Inflammatory macrophage (primary cell): ENCODE measurements at places on chromosomes 5 and 9.

GRCh38 chr5:124537107-124537506 is 209.3 kb downstream of the ZNF608 start:
- DNase-seq = no peak

DNA sequence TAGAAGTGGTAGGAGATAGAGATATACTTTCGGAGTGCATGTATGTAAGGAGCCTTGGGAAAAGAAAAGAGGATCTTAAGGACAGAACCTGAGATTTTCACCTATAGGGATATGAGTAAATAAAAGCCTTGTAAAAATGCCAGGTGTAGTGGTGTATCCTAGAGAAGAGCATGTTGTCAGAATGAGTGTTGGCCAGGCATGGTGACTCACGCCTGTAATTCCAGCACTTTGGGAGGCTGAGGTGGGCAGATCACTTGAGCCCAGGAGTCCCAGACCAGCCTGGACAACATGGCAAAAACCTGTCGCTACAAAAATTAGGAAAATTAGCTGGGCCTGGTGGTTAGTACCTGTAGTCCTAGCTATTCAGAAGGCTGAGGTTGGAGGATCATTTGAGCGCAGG is 76.0 kb downstream of the IPO11 start:
- DNase-seq = no peak

DNA sequence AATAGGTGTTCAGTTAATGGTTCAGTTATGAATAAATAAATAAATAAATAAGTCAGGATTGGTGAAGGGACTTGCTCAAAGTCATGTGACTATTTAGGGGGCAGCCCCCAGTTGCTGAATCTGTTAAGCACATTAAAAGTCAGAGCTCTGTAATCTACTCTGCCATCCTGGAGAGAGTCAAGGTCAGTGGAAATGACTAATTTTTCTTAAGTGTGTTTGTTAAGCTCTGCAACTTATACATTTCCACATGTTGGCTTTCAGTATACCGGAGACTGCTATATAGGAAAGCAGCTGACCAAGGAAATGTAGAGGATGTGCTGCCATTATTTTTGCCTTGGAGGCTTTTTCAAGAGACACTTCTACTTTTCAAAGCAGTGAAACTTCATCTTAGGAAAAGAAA is 57.9 kb downstream of the KIAA1958 start:
- no peak for DNase-seq

DNA sequence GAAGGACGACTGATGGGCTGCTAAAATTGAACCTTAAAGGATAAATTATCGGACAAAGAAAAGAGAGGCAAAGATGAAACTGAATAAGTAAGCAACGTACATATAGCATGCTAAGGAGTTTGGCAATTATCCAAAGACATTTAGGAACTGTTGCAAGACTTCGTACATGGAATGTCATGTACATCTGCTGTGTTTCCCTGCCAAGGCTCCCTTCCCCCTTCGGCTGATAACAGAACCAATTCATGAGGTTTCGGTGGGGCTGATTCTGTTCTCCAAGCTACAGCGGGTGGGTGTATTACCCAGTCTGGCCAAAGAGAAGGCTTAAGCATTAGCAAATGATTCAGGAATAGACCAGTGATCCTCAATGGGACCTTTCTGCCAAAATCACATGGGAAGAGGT is 190.9 kb upstream of the FREM1 start:
- DNase-seq = no peak

GRCh38 chr5:152358861-152359568 is 46.1 kb downstream of the NMUR2 start:
- DNase-seq = no peak

DNA sequence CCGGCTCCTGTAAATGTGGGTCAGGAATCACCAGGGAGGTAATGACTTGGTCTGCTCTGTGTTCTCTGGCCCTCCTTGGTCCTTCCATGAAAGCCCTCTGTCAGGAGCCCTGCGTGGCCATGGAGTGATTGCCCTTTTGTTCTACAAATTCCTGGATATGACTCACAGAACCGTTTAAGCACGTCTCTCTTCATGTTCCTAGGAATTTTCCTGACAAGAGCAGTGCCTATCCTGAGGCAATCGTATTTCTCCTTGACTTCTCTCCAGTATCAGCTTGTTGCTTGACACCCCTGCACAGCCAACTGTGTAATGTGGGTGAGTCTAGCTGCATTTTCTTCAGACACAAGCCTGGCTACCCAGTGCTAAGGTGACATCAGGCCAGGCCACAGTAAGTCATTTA is 274.3 kb upstream of the ZNF462 start:
- DNase-seq = no peak

DNA sequence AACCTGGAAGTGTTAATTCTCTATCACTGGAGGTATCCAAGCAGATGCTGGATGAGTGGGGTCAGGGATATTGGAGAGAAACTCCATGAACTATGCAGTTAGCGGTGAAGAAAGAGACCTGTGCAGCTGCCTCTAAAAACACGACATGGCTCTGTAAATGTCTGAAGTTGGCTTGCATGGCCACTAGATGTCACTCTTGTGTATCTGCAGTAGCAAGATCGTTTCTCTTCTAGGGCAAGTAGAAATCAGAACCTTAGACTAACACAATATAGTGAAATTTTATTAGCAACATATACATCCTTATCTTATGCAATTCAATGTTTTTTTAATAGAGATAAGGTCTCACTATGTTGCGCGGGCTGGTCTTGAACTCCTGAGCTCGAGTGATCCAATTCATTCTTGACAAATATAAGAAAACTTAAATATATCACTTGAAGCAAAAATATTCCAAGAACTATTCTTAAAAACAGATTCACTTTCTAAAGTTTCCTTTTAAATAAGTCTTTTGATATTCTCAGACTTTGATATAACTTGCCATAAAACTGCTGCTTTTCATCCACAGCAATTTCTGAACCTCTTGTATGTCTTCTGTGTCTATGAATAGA is 2.9 kb downstream of the OR2S2 start:
- peak; percentile 67 for DNase-seq

- DNase-seq = no peak
Observed at GRCh38 chr9:135547756-135548736, 2.1 kb downstream of the OBP2A start.

DNA sequence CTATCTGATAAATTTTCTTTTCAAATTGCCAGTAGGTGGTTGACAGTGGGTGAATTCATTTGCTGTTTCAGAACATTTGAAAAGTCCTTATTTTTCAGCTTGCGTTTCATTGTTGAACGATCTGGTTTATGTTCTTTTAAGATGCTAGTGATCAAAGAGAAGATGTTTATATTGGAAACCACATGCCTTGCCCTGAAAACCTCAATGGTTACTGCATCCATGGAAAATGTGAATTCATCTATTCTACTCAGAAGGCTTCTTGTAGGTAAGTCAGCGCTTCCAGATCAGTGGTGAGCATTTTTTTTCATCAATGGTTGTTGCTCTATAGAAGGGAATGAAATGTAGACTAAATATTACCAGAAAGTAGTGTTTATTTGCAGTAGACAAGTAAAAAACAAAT is 16.6 kb upstream of the CAVIN4 start:
- DNase-seq = no peak

GRCh38 chr5:175464942-175465233 is 13.5 kb upstream of the SFXN1 start:
- DNase-seq = no peak

DNA sequence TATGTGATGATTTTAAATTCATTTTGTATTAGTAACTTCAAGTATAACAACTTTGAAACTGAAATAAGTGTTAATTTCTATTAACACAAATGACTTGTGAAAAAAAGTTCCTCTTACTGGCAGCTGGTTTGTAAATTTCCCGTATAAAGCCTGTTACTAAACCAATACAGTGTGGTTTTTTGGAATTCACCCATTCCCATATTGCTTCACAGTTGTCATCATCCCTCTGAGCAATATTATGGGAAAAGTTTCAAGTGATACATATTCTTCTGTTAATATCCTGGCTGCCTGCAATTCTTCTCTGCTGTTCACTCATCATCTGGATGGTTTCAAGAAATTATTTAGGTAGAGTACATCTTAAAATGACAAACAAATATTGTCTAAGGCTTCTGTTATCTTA is 1185.1 kb upstream of the C9orf72 start:
- DNase-seq = no peak

DNA sequence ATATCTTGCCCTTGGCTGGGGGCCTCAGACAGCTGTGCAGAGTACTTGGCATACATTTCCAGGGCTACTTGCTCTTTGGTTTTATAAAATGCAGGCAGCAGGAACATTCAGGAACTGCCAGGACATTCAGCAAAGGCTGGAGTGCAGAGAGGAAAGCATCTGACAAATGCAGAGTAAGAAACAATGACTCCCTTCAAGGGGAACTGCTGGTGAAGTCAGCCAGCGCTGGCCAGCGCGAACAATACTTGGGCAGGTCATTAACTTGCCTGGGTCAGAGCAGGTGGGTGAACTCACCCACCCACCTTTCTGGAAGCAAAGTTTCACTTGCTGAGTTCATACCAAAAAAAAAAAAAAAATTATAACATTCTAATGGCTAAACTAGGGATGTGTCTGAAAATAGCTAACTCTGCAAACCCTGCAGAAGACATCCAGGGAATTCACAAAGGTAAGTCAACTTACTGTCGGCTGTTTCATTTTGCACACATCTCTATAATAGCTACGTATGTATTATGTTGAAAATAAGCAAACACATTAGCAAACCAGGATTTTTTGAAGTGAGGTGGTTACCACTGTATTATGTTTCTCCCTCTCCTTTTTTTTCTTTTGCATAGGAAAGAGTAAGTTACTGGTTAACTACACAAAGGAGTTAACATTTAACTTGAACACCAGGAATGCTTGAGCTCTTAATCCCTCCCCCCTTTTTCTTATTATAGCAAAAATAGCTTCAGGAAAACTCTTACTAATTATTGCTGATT is 152.2 kb downstream of the GLIS3 start:
- DNase-seq = no peak

DNA sequence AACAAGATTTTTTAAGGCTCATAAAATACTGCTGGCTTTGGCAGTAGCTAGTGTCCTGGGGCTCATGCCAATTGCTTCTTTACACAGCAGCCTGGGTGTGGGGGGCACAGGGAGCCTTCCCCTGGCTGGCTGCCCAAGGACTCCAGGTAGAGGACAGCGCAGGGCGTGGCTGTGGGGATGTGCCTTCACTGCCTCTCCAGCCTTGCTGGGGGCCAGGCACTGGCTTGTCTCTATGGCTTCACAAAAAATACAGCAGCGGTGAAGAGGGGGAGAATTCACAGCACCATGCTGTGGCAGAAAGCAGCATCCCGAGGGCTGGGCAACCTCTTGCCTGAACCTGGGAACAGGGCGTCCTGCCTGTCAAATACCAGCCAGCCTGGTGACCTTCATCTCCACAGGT is 57.4 kb downstream of the DAP start:
- no peak for DNase-seq

GRCh38 chr5:111810112-111810511 is 53.1 kb upstream of the NREP start:
- no peak for DNase-seq

DNA sequence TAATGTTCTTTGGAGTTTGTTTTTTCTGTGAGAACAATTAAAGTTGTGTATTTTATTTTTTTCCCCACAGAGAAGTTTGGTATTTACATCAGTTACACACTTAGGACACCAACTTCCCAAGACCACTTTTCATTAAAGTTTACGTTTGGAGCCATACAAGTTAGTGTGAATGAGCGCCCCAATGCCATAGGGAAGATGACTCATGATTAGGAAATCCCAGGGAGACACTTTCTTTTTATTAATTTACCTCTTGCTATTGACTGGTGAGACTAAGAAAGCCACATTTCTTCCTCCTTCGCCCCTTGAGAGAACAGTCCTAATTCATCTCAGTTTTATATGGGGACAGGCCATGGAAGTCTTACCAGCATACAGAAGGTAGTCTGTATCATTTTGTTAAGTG is 57.1 kb downstream of the EDIL3 start:
- no peak for DNase-seq
